ENCODE measurements at places on chromosomes 6 and 20. TPM values are rescaled to one million over a fixed set of nuclear protein-coding genes. Genes with fewer than 3 reads are reported as not detected.

DNA sequence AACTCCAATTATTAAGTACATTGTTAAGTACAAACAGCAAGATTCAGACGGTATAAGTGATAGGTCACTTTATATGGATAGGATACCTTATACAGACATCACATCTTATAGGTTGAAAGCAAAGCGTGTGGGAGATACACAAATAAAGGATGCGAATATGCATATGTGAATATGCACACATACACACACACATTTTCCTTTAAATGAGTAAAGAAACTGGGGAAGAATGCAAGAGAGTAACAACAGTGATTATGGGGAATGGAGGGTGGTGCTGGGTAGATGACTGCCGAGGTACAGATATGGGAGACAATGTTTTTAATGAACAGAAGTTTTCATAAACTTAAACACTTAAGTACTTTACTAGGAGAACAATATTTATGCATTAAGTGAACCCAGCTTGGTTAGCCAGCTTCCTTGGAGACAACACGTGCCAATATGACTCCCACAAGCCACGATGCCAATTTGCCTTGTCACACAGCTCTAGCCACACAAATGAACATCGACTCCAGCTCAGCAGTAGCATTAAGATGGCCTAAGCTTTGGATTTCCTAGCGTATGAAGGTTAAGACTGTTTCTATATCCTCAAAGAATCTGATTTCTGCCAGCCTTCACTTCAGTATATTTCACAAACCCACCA, 96.6 kb downstream of the EPB41L2 start:
- no peak overlapping the region for H3K4me3 ChIP-seq
- H3K27me3 ChIP-seq = no peaks in the 10 kb centered on the region
- H3K27ac ChIP-seq = no peak overlapping the region
- H3K4me1 ChIP-seq = no peaks in the 10 kb centered on the region
- no peaks in the 10 kb centered on the region for H3K36me3 ChIP-seq

DNA sequence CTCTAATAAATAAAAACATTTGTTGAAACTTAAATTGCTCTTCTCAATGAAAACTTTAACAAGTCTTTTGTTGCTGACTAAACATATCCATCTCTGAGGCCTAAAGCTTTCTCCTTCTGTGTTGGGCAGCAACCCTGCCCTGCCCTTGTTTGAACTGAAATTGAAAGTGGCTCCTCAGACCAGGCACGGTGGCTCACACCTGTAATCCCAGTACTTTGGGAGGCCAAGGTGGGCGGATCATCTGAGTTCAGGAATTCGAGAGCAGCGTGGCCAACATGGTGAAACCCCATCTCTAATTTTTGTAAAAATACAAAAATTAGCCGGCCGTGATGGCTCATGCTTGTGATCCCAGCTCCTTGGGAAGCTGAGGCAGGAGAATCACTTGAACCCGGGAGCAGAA, 29.2 kb upstream of the GNRH2 start:
- H3K4me1 ChIP-seq = no peaks in the 10 kb centered on the region
- no peaks in the 10 kb centered on the region for H3K27me3 ChIP-seq
- H3K4me3 ChIP-seq = no peak overlapping the region
- no peaks in the 10 kb centered on the region for H3K36me3 ChIP-seq
- no peak overlapping the region for H3K27ac ChIP-seq

DNA sequence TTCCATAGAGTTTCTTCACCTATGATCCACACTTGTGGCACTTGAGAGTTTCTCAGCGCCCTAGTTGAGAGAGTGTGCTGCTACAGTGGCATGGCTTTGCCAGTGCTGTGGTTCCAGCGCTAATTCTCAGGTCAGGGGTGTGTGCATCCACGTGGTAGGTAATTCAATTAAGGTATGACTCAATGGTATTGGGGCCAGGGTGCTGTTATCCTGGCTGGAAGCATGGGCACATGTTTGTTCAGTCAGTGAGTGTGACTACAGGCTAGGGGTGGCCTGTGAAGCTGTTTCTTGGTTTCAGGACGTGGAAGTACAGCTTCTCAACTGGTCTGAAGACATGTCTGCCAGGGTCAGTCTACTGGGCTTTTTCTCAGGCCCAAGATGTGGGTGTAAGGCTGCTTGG, 3.0 kb upstream of the SEMG2 start:
- no peaks in the 10 kb centered on the region for H3K4me1 ChIP-seq
- no peak for DNase-seq
- no peak overlapping the region for H3K4me3 ChIP-seq
- no peaks in the 10 kb centered on the region for H3K27me3 ChIP-seq

DNA sequence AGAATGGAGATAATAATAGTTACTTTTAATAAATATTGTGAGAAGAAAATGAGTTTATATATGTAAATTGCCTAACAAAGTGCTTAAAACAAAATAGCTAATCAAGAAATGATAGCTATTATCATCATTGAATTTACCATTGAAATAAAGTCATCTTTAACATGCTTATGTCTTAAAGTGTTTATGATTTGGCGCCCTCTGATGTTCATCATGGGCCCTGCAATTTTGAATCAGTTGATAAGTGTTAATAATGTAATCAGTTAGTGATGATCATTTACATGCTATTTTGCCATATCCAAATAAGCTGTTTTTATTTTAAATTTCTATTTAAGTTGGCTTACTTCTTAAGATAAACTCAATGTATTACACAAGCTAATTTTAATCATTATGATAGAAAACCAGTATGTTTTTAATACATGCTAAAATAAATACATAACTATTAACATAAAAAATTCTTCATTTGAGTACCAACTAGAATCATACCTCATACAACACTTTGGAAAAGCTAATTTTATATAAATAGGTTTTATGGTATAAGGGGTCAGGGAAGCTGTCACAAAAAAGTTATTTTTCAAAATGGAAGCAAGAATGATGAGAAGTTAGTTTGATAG, 39.2 kb upstream of the TPD52L1 start:
- peak; percentile 12 for DNase-seq
- H3K4me1 ChIP-seq = no peaks in the 10 kb centered on the region
- no peak overlapping the region for H3K27ac ChIP-seq

DNA sequence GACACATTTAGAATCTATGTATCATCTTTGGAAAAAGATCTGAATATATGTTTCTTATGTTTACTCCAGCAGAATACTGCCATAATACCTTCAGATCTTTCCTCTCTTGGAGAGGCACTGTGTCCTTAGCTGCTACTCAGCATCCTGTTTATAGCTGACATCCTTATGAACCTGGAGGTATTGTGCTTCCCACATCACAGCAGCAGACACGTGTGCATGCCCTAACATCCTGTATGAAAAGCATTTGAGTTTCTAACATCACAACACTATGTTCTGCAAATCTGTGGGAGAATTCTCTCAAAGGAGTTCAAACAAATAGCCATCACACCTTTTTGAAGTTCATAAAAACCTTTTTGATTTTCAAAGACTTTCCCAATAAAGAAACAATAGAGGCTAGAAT, 216.0 kb downstream of the GJA1 start:
- no peak overlapping the region for H3K4me3 ChIP-seq
- peak overlapping the region; percentile 55 for H3K27ac ChIP-seq
- peaks cover 29% of the 10 kb centered on the region for H3K4me1 ChIP-seq

DNA sequence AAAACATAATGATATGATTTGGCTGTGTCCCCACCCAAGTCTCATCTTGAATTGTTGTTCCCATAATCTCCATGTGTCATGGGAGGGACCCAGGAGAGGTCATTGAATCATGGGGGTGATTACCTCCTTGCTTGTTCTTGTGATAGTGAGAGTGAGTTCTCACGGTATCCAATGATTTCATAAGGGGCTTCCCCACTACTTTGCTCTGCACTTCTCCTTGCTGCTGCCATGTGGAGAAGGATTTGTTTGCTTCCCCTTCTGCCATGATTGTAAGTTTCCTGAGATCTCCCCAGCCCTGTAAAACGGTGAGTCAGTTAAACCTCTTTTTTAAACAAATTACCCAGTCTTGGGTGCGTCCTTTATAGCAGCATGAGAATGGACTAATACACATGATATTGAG, 156.8 kb upstream of the PLCB4 start:
- no peaks in the 10 kb centered on the region for H3K27me3 ChIP-seq
- no peaks in the 10 kb centered on the region for H3K36me3 ChIP-seq
- no peak overlapping the region for H3K27ac ChIP-seq
- DNase-seq = no peak
- H3K4me3 ChIP-seq = no peak overlapping the region

GRCh38 chr6:43310624-43311023, 2.0 kb upstream of the CRIP3 start:
- no peaks in the 10 kb centered on the region for H3K36me3 ChIP-seq
- no peak overlapping the region for H3K27ac ChIP-seq
- no peaks in the 10 kb centered on the region for H3K27me3 ChIP-seq
- peaks cover 8% of the 10 kb centered on the region for H3K4me1 ChIP-seq
- no peak overlapping the region for H3K4me3 ChIP-seq
- DNase-seq = no peak

GRCh38 chr6:163888030-163888819, 473.7 kb downstream of the QKI start:
- no peak for DNase-seq
- no peaks in the 10 kb centered on the region for H3K27me3 ChIP-seq
- H3K27ac ChIP-seq = no peak overlapping the region
- no peak overlapping the region for H3K4me3 ChIP-seq
- no peaks in the 10 kb centered on the region for H3K4me1 ChIP-seq

GRCh38 chr6:148285205-148285604, 57.4 kb upstream of the SASH1 start:
- H3K36me3 ChIP-seq = no peaks in the 10 kb centered on the region
- H3K4me3 ChIP-seq = no peak overlapping the region
- no peaks in the 10 kb centered on the region for H3K4me1 ChIP-seq
- no peak overlapping the region for H3K27ac ChIP-seq
- H3K27me3 ChIP-seq = no peaks in the 10 kb centered on the region
- no peak for DNase-seq

GRCh38 chr6:131755597-131755996, 44.8 kb upstream of the CTAGE9 start:
- no peaks in the 10 kb centered on the region for H3K36me3 ChIP-seq
- H3K27ac ChIP-seq = no peak overlapping the region
- H3K27me3 ChIP-seq = no peaks in the 10 kb centered on the region
- H3K4me3 ChIP-seq = no peak overlapping the region
- H3K4me1 ChIP-seq = no peaks in the 10 kb centered on the region
- no peak for DNase-seq

GRCh38 chr20:34639755-34640222, 37.1 kb downstream of the PIGU start:
- H3K27ac ChIP-seq = no peak overlapping the region
- H3K4me3 ChIP-seq = no peak overlapping the region

GRCh38 chr20:10715035-10715434, 41.2 kb upstream of the JAG1 start:
- no peaks in the 10 kb centered on the region for H3K4me1 ChIP-seq
- H3K27me3 ChIP-seq = no peaks in the 10 kb centered on the region

- H3K27me3 ChIP-seq = no peaks in the 10 kb centered on the region
- H3K27ac ChIP-seq = no peak overlapping the region
- DNase-seq = no peak
- H3K4me1 ChIP-seq = no peaks in the 10 kb centered on the region
Measured at GRCh38 chr6:3625149-3625979, 126.1 kb downstream of the PXDC1 start.

The EYS gene
- total RNA-seq = not detected

The BPIFB2 gene
- not detected for total RNA-seq

The SLC17A3 gene
- 0.64 TPM for total RNA-seq

The OPN5 gene
- total RNA-seq = not detected

The MAPK13 gene
- total RNA-seq = 27.7 TPM

The PACSIN1 gene
- total RNA-seq = 3.5 TPM

The PRSS35 gene
- not detected for total RNA-seq
